ENCODE measurements at places on chromosomes 5 and 9.

DNA sequence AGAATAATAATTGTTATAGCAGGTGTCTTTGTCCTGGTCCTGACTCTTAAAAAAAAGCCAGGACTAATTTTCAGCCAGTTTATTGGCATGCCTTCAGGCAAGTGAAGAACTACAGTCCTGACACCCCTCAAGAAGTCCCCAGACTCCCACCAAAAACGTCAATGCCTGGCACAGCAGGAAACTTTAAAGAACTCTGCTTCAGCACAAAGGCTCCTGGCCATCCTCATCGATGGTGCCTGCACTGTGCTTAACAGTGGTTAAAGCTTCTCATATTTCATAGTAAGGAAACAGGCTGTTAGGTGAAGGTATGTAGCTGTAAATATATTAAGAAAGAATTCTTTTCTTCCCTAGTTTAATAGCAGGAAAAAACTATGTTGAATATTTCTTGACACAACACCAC, 280.1 kb upstream of the PUM3 start:
- no peak for DNase-seq

DNA sequence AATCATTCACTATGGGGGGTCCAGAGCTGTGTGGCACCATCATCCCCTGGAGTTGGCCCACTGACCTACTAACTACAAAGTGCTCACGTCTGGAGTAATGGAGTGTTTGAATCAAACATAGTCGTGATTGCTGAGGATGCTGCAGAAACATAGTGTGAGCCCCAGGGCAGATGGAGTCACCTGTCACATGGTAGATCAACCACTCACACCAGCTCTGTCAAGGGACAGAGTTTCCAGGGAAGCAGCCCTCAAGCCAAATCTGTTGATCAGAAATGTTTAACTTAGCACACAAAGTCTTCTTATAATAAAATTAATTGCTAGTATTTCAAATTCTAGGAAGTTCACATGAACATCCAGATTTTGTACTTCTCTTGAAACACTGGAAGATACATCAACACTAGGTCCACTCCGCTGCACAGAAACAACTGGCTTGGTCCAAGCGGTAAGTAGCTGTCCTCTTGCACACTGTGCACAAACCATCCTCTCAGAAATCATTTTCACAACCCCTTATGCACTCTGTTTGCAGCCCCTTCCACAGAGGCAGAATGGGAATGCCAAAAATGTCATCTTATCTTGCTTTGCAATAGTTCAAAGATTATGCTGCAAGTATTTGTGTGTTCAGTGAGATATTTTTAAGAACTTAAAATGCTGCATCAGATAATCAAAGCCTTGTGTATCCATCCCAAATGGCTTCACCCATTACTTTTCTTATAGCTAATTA, 191.0 kb downstream of the EPB41L4A start:
- no peak for DNase-seq

GRCh38 chr5:81779125-81779915, 28.4 kb upstream of the SSBP2 start:
- peak; percentile 71 for DNase-seq

- DNase-seq, result no peak
These were observed 137.9 kb downstream of the FBXL7 start for GRCh38 chr5:15637886-15638285.

- DNase-seq, result no peak
These were observed 250.3 kb downstream of the SEC61B start for GRCh38 chr9:99472240-99472915.

- no peak for DNase-seq
These were observed 111.7 kb upstream of the C6 start for GRCh38 chr5:41325074-41325473.

DNA sequence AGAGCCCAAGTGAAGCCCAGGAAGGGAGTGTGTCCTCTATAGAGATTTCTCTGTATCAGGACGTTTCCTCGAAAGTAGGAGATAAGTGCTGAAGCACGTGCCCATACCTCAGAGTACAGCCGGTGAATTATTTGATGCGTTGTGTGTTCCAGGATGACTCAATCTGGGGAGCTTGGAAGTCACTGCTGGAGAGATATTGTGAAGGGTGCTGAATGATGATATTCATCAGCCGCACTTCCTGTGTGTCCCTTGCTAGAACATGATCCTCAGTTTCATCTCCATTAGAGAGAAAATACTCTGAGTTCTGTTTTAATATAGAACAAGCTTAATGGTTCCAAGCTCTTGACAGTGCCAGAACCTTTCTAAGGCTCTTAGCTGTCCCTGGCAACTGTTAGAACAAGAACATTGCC, 402.3 kb upstream of the ADAMTSL1 start:
- no peak for DNase-seq

DNA sequence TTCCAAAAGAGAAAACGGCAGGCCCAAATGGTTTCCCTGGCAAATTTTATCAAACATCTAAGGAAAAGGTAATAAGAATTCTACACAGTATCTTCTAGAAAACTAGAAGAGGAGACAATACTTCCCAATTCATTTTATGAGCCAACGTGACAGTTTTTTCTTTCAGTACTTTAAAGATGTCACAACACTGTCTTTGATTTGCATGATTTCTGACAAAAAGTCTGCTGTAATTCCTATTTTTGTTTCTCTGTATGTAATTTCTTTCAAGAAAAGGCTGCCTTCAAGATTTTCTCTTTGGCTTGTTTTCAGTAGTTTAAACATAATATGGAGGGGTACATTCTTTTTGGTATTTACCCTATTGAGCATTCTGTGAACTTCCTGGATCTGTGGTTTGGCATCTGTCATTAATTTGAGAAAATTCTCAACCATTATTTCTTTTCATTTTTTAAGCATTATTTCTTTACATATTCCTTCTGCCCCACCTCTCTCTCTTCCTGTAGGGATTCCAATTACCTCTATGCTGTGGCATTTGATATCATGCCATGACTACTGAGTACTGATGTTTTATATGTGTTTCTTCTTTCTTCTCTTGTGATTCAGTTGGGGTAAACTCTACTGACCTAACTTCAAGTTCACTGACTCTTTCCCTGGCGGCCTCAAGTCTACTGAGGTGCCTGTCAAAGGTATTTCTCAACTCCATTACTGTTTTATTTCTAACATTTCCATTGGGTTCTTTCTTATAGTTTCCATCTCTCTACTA, 32.2 kb downstream of the ANKS6 start:
- DNase-seq, result no peak

DNA sequence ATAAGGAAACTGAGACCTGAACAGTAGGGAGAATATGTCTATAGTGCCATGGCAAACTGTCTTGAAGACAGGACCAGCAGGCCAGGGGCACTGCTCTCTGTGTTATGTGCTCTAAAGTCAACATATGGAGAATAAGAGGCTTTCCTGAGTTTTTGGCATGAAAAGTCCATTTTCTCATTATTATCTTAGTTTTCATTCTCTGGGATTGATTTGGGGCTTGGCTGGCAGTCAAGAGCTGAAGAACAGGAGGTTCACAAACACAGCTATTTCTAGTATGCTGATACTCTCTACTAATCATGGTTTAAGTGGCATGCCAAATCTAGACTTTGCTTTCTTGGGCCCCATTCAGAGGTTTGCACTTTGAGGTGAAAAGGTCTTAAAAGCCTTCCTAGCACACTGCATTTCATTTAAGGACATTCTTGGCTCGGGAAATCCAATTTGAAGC, 404.4 kb downstream of the ZNF608 start:
- no peak for DNase-seq

DNA sequence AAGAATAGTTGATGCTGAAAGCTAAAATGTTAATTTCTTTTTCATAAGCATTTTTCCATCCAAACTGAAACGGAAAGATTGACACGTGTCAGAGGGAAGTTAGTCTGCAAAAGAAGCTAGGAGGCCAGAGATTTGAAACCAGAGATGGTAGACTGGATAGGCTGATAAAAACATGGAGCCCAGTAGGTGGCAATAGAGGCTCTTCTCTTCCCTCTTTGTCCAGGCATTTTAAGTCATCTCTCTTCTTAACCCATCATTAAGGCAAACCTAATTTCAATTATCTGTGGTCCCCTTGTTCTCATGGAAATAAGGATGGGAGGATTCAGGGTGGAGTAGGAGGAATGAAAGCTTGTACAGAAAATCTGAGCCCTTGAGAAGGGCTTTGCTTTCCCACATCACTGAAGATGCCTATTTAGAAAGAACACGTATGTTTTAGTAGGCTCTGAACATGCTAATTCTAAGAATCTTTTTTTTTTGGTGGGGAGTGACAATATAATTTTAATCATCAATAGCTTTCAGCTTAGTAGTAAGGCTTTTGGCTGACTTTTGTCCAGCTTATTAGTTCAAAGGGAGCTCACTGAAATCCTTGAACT, 66.6 kb downstream of the ZNF474 start:
- no peak for DNase-seq

DNA sequence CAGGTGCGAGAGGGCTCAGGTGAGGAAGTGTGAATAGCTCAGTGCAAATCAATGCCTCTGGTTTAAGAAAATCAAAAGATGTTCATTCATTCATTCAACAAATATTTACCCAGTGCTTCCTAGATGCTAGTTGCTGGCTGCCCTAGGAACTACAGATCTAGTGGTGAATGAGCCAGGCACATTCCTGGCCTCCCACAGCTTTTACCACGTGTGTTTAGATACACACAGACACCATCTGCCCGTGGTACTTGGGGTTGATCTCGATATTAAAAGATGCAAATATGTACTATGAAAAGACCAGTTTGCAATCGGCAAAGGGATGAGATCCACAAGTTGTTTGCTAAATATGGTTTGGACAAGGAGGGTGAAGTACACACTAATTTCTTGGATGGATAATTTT, 78.2 kb downstream of the GTF3C4 start:
- DNase-seq, result no peak

- peak; percentile 6 for DNase-seq
These were observed 894 bp downstream of the FST start for GRCh38 chr5:53481159-53481886.

DNA sequence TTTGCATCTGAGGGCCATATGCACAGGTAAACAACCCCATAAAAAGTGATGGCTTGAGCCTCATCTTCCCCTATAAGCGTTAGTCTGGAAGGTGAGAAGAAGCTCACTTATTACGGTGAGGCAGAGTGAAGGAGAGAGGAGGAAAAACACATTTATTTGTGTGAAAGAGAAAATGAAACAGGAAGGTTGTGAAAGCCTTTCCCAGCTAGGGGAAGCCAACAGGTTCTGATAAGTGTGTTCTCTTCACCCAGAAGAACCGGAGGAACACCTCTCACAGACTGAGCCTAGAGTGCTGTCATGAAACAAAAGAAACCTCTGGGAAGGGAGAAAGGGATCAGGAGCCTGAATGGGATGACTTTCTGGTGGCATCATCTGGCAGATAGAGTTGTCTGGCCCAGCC, 192.5 kb downstream of the PTTG1 start:
- DNase-seq, result no peak

DNA sequence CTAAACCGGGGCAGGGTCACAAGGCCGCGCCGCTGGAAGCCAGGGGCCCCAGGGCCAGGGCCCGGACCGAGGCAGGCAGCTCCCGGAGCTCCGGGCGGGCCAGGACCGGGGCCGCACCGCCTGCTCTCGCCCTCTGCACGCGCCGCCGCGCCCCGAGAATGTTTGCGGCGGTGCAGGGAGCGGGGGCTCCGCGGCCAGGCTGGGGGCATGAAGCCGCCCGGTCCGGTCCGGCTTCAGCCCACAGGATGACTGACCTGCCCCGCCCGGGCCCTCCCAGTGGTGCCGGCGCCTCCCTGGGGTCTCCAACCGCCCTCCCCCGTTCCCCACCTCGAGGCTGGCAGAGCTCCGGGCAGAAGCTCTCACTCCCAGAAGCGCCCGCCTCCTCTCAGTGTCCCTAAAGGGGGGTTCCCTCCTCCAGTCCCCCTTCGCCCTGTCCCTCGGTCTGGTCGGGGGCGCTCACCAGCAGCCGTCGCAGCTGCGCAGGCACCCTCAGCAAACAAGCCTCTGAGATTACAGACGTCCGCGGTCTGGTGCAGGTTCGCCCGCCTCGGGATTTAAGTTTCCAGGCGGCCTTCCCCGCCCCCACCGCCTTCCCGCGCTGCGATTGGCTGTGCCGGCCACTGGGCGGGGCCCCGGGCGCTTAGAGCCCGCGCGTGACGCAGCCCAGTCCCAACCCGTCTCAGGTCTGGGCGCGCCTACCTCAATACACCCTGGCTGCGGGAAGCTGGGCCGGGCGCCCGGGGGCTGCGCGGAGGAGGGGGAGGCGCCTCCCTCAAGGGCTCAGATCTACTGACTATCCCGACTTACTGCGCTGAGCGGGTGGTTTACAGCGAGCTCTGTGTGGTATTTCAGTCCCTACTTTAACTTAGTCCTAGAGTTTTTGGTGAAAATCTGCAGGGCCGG, at the start of gene CTSV:
TSS of gene CTSV (minus strand) at position 532 of the 903 bp plus-strand sequence. CDS start 1,099 bp downstream, outside the sequence.
- DNase-seq, result no peak

GRCh38 chr5:67215519-67216471, 19.2 kb upstream of the CD180 start:
- DNase-seq, result peak; percentile 77

- DNase-seq, result no peak
These were observed 87.8 kb upstream of the PHYKPL start for GRCh38 chr5:178320281-178320855.

DNA sequence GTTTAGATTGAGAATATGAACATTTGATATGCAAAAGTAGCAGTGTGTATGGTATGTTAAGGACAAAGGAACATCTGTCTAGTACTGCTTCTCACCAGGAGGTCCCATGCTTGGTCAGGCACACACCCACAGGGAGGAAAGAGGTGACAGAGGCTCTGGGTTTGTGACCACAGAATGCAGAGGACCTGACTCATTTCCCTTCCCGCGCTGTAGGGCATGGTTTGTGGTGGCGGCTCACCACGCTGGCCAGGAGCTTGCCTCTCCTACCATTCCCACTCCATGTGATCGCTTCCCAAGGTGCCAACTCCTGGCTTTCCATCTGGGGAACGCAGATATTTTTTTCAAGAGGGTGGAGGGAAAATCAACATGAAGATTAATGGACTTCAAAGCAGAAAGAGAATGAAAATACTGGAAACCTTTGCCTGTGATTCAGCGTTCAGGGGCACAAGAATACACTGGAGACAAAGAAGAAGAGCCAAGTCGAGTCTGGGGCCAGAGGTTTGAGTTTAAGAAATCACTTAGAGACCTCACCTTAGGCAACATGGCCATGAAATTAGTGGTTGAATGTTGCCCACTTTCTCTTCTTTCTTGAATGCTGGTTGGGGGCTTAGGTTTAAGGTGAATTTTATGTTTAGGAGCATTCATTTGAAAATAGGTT, 477.8 kb downstream of the CCDC171 start:
- peak; percentile 32 for DNase-seq

- DNase-seq, result no peak
These were observed 523.5 kb upstream of the ZNF608 start for GRCh38 chr5:125269926-125270325.

DNA sequence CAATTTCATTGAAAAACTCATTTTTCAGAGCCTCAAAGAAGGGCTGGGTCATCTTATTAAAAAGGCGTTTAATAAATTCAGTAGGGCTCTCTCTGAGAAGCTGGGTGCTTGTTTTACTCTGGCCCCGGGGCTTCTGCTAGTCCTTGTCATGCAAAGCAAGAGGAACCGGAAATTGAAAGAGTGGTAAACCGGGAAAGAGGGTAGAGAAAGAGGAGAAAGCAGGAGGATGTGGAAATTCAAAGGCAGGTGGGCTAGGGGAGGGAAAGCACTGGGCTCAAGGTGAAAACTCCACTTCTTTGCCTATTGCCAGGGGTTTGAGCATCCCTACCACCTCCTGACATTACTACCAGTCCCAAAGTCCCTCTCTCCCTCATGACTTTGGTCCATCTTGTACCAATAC, 64.6 kb upstream of the AGXT2 start:
- DNase-seq, result no peak

GRCh38 chr5:161138751-161139455, 286.9 kb upstream of the ATP10B start:
- DNase-seq, result no peak

All from KG1 (cell line).